ENCODE measurements at places on chromosomes 12 and 14. TPM values are rescaled to one million over a fixed set of nuclear protein-coding genes. Genes with fewer than 3 reads are reported as not detected.
A peak's percentile ranks its signal among the peaks of the same experiment; 100 is the strongest.

DNA sequence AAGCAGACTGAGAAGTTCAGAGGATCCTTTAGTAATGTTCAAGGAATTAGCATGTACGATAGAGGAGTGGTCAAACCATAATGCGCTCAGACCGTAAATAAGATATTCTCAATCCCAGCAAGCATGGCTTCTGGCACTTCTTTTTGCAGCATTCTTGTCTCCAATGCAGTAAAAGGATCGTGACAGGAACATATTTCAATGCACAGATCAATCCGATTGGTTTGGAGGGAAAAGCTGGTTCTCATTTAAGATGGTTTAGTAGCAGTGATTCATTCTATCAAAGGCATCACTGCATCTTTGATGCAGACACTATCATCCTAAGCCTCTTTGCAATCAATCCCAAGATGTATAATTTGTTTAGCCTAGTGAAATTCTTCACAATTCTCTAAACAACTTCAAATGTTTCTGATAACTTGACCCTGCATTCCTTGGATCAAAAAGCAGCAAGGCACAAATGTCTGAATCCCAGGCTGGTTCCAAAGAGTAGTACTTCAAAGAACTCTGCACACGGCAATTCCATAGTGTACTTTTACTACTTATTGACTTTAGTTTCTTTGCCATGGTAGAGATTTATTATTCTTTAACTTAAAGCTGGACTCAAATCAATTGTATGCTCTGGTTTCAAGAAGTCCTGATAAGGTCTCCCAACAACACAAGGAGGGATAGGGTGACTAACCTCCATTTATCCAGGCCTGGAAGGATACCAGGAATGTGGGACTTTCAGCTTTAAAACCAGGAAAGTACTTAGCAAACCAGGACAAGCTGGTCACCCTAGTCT, 96.8 kb upstream of the MDM1 start:
- no peak for DNase-seq

DNA sequence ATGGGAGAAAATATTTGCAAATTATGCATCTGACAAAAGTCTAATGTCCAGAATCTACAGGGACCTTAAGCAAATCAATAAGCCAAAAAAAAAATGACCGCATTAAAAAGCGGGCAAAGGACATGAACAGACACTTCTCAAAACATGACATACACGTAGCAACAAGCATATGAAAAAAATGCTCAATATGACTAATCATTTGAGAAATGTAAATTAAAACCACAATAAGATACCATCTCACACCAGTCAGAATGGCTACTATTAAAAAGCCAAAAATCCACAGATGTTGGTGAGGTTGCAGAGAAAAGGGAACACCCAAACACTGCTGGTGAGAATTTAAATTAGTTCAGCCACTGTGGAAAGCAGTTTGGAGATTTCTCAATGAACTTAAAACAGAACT, 16.1 kb downstream of the PAWR start:
- no peak for DNase-seq

DNA sequence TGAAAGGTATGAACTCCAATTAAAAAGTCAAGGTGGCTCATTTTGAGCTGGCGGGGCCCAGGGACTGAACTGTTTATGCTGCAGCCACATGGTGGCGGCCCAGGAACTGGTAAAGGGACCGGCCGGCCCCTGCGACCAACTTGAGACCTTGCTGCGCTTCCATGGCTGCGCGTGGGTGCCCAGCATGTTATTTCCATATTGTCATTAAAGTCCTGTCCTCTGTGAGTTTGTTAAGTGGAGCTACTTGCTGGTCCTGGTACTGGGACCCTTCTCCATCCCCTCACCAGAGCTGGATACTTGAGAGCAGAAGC, 62.3 kb downstream of the BEGAIN start:
- DNase-seq, result peak; percentile 72

- DNase-seq, result no peak
These were observed 33.2 kb upstream of the IRF2BPL start for GRCh38 chr14:77061630-77062257.

GRCh38 chr12:15995801-15996200, 84.7 kb downstream of the DERA start:
- DNase-seq, result no peak

DNA sequence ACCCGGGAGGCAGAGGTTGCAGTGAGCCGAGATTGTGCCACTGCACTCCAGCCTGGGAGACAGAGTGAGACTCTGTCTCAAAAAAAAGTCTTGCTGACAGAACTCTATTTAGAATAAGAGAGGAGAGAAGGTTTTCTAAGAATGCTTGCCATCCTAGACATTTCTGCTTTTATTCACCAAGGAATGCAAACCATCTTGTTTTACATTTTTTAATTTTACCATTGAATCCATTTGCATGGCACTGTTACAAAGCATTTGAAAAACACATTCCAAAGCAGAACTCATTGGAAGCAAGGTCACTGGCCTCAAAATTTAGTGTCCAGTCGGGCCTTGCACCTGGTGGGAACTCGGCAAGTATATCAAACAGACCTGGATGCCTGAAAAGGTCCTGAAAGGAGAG, 44.2 kb upstream of the RASSF3 start:
- no peak for DNase-seq

DNA sequence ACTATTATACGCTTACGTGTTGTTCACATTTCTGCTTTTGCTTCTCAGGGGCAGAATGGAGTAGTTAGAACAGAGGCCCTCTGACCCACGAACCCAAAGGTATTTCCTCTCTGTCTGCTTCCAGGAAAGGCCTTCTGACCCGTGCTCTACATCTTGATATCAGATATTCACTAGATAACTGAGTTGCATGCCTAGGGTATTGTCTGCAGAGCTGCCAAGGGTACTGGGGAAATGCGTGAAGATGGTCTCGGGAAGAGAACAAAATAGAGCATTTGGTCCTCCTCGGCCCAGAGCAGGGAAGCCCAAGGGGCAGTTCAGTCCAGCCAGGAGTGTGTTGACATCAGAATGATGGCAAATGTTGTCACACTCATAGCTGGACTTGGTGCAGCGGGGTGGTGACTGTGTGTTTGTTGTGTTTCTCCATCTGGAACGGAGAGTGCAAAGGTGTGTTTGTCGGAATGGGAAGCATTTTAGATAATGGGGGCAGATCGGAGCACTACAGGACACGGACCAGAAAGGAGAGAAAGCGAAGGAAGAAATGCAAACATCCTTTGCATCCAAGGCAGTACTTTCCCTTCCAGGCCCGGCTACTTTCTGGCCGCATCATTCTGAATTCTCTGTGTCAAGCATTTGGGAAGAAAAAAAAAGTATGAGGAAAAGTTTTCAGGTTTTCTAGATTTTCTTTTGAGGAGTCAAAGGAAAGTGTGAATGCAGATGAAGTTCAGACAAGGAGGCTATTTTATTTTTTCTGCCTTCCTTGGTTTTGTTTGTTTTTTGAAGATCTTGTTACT, 8.1 kb downstream of the GLT1D1 start:
- DNase-seq, result no peak

DNA sequence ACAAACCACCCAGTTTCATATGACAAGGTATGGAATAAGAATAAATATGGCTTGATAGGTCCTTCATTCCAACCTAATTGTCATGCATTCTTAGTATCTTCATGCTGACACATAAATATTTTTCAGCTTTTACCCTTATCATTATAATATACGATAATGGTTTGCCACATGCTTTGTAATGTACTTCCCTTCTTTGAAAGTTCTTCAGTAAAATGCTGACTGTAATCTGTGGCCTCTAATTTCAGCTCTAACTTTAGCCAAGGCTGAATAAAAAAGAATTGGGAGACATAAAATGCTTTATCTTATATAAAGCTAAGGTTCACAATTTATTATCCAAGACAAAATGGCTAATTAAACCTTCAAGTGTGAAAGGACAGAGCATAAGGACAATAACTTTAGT, 2.6 kb upstream of the MAP4K5 start:
- DNase-seq, result no peak

DNA sequence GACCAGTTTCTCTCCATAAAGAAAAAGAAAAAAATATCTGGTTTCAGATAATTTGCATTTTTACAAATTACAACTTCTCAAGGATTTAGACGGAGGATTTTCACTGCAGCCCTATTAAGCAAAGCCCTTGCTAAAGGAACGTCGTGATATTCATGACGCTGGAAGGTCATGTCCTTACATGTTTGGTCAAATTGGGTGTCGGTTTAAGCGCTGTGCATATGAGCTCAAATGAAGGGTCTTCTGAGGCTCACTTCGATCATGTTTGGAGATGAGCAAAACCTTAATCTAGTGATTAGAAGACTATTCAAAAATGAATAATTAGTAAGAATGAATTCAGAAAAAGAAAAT, 67.3 kb upstream of the USP15 start:
- DNase-seq, result no peak

DNA sequence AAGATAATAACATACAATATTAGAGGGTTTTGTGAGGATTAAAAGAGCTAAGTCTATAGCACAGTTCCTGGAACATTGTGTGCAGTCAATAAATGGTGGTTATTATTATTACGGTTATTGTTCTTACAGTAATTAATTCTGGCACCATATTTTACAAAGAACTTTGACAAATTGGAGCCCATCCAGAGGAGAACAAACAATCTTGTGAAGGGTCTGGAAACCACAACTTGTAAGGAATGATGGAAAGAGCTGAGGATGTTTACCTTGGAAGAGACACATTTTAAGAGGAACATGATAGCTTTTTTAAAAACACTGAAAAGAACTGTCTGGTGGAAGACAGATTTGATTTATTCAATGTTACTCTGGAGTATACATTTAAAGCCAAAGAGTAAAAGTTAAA, 150.5 kb upstream of the KRR1 start:
- no peak for DNase-seq

- DNase-seq, result no peak
These were observed 25.2 kb upstream of the NTN4 start for GRCh38 chr12:95815632-95816212.

- DNase-seq, result no peak
These were observed 122.9 kb downstream of the OTOGL start for GRCh38 chr12:80222261-80222660.

DNA sequence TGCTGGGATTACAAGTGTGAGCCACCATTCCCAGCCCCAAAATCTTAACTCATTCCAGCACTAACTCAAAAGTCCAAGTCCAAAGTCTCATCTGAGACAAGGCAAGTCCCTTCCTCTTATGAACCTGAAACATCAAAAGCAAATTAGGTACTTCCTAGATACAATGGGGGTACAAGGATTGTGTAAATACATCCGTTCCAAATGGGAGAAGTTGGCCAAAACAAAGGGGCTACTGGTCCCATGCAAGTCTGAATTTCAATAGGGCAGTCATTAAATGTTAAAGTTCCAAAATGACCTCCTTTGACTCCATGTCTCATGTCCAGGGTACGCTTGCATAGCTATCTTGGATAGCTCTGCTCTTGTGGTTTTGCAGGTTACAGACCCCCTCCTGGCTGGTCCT, 94.7 kb upstream of the PPM1H start:
- no peak for DNase-seq

DNA sequence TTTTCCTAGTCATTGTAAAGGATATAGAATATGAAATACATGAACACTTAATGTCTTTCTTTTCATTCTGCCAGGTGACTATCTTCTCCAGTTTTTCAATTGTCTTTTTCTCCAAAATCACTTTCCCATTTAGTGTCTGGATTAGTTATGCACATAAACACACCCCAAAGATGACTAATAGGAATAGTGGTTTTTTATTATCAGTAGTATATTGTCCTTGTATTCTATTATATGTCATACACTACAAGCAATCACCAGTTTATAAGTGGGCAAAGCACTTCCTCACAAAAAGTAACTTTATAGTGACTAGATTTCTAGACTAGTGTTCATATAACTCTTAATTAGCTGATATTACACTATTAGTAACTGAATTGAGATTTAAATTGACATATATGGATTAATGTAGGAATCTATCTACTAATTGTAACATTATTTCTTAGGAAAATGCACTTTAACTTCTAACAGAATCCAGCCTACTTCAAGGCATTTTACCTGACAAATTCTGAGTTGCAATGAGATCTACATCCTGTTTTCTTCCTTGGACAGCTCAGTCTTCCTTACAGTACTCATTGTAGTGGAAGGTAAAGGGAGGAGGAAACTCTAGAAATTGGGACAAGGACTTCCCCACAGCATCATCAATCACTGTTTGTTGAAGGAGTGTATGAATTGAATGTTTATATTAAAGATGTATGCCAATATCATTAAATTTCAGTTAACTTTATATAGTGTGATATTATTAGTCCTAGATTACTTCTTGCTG, 186.1 kb upstream of the GARIN2 start:
- no peak for DNase-seq

- no peak for DNase-seq
These were observed 4.2 kb upstream of the UNC119B start for GRCh38 chr12:120706029-120706428.

GRCh38 chr12:26471560-26471959, 276.2 kb downstream of the SSPN start:
- DNase-seq, result no peak

DNA sequence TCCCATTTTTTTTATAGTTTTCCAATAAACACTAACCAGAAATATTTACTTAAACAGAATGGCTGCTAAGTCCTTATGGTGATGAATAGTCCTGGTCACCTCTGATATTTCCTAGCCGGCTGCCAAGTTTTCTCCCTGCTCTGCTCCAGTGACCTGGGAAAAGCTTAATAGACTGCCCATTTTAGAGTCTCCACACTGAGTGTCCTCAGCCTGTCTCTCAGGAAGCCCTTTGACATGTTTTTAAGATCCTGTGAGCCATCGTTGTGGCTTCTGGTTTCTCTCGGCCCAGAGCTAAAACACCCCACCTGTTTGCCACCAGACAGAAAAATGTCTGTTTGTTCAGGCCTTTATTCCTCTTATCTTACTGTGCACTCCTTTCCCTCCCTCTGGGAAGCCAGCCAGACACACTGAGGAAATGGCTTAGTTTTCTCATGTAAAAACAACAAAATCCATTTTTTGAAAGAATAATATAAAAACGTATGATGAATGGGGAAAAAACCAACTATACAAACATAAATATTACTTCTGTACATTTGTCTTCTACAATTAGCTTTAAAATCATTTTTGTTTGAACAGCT, 25.4 kb upstream of the ALDH2 start:
- no peak for DNase-seq

TAOK3 gene
- 38.7 TPM for total RNA-seq

IL26 gene
- not detected for total RNA-seq

BRI3BP gene
- total RNA-seq, result 9.1 TPM
